Kidney epithelial cell (primary cell): ENCODE measurements at places on chromosomes 5 and 9.

DNA sequence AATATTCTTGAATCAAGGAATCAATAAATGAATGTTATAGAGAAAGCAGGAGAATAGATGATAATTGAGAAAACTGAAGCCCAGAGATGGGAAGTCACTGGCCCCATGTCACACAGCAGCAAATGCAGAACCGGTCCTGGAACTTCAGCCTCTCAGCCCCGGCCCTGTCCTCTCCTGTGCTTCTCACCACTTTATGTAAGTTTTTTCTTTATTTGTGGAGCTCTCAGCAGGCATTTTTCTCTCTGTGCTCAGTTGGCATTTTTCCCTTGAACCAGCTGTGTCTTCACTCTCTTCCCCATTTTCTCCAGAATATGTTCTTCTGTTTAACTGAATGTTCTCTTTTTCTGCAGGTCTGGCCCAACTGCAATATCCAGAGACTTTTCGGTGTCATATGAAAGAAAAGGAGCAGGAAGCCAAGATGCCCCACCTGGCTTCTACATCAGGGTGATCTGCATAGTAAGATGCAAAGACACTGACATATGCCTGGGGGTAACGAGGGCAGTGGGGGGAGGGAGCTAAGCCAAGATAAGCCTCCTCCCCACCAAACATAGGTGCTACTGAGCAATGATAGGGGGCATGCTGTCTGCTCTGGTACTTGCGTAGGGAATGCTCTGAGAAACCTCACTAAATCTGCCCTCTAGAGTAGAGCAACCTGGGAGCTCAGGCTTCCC is 12.8 kb upstream of the LCP2 start:
- DNase-seq, result no peak

GRCh38 chr5:11584017-11584416 is 320.2 kb downstream of the CTNND2 start:
- no peak for DNase-seq

GRCh38 chr9:109506097-109506712 is 8.1 kb upstream of the PTPN3 start:
- no peak for DNase-seq

- no peak for DNase-seq
Observed at GRCh38 chr9:136791516-136792276, 552 bp downstream of the TMEM141 start.

GRCh38 chr5:92641031-92641962 is 939.7 kb downstream of the NR2F1-AS1 start:
- DNase-seq, result peak; percentile 44

DNA sequence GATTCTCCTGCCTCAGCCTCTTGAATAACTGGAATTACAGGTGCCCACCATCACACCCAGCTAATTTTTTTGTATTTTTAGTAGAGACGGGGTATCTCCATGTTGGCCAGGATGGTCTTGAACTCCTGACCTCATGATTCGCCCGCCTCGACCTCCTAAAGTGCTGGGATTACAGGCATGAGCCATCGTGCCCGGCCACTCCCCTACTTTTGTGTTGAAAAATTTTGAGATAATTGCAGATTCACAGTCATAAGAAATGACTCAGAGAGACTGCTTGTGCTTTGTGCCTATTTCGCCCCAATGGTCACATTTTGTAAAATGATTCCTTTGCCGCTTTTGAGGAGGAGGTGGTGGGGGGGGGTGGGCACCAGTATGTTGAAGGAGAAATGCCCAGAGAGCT is 48.1 kb upstream of the SH3PXD2B start:
- DNase-seq, result no peak

- no peak for DNase-seq
Observed at GRCh38 chr5:1670351-1670750, 129.3 kb downstream of the MRPL36 start.

DNA sequence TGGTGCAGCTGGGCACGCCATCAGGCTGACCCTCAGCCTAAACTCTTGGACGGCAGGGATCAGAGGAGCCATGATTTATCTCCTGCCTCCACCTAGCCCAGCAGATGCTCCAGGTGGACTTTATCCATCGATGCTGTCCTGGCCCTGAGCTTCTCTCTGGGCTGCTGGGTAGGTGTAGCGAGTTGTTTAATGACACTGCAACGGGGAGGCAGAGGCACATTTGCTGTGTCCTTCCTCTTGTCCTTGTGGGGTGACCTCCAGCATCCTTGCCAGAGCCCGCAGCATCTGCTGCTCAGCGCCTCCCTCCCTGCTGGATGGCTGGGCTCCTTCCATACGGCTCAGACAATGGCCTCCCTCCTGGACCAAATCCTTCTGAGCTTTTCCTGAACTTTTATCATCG is 103.1 kb upstream of the IRX4 start:
- no peak for DNase-seq
